Activated CD4-positive, alpha-beta memory T cell treated with anti-CD3 and anti-CD28 coated beads for 36 hours (primary cell): ENCODE measurements at places on chromosomes 7 and 10. TPM values are rescaled to one million over a fixed set of nuclear protein-coding genes. Genes with fewer than 3 reads are reported as not detected.
A peak's percentile ranks its signal among the peaks of the same experiment; 100 is the strongest.

DNA sequence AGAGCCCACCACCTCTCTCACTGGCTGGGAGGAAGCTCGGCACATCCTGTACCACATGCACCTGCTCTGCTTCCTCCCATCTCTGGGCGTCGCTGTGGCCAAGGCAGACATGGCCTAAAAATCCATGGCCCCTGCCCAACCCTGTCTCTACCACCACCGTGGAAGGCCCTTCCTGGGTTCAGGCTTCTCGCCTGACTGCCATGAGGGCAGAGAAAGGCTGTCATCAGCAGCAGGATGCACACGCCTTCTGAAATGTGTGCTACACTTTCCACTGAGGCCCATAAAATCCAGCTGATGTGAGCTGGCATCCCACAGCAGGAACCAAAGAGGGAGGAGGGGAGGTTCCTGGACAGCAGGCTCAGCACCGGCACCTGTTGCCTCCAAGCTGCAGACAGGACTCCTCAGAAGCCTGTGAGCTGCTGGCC is 93.4 kb downstream of the PTPRN2 start:
- DNase-seq: peak; percentile 33

- no peak for DNase-seq
Observed at GRCh38 chr10:31584098-31584631, 265.1 kb downstream of the ZEB1 start.

- no peak for DNase-seq
Observed at GRCh38 chr7:150417863-150418262, 32.6 kb upstream of the GIMAP8 start.

GRCh38 chr10:50614444-50615137 is 9.2 kb downstream of the SGMS1 start:
- DNase-seq: peak; percentile 25

DNA sequence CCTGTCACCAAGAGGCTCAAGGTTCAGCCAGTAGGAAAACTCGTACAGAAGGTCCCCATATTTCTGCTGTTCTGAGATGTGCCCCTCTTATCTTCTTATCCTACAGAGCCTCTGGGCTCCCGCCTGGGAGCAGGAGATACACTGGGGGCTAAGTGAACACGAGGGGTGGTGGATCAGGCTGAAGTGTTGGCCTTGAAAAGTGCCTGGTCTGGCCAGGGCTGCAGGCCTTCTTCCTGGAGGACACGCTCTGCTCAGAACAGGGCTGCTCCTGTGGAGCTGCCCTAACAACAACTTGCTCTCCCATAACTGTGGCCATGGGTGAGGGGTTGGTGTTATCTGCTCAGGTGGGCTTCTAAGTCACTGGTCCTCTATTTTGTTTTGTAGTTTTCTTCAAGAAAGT is 33.7 kb downstream of the C10orf120 start:
- no peak for DNase-seq

GRCh38 chr10:134247-135131 is 766 bp upstream of the ZMYND11 start:
- peak; percentile 46 for DNase-seq

- no peak for DNase-seq
Observed at GRCh38 chr10:124942317-124943169, 620 bp downstream of the ZRANB1 start.

- DNase-seq: no peak
Observed at GRCh38 chr7:135160858-135161653, 9.5 kb downstream of the CYREN start.

GRCh38 chr10:132294561-132295318 is 13.0 kb downstream of the STK32C start:
- no peak for DNase-seq

- no peak for DNase-seq
Observed at GRCh38 chr10:37488792-37489657, 363.6 kb downstream of the ANKRD30A start.

GRCh38 chr10:131082201-131082850 is 229.2 kb downstream of the TCERG1L start:
- DNase-seq: no peak

GRCh38 chr7:69966766-69967591 is 368.7 kb downstream of the AUTS2 start:
- no peak for DNase-seq

DNA sequence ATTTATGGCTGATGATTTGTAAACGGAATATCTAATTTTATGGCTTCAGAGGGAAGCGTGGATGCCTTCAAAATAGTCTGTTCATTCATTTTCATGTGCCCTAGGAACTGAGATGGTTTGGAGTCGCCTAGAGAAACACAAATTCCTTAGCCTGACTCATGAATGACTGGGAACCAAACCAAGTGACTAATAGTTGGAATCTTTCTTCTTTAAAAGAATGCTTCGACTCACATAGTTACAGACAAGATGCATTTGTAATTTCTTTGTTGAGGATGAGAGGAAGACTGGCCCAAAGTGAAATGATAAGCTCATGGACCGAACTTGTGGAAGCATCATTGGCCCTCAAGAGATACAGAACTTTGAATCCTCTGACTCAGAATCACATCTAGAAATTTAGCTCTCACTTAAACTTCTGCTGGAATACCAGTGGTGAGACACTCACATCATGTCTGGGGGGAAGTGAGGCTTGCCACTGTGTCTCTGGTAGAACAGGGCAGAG is 1107.2 kb downstream of the NRG3 start:
- DNase-seq: no peak

DNA sequence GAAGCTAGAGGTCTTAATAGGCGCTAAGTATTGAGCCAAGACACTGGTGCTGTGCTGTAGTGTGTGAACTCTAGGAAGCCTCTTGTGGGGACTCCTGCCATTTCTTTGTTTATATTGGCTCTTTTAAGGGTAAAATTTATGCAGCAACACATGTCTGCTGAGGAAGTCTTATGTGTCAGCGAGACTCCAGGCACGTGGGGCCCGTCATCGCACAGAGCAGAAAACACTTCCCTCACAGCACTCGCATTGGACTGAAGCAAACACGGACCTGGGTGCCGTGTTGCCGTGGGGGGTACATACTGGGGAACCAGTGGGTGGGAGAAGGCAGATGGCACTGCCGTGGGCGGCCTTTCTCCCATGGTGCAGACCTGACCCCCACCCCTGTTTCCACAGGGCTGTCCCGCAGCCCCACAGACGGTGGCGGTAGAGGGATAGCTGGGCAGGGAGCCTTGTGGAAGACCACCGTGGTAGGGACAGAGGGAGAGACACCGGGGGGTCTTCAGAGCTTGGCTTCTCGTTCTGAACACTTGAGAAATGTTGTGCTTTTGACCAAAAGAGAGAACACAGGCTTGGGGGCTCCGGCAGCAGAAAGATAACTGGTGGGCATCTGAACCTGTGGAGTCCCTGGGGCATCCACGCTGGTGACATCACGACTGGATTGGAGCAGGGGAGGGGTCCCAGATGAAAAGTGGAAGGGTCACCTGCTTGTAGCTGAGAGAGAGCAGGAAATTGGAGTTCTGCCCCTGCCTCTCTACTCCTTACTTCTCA is 284.7 kb upstream of the SHH start:
- DNase-seq: no peak

The CPEB3 gene
- 1.6 TPM for total RNA-seq

The EBLN1 gene
- total RNA-seq: not detected

The CYP3A4 gene
- not detected for total RNA-seq

The ARHGAP22 gene
- total RNA-seq: not detected

The SLC18A3 gene
- total RNA-seq: not detected

The AMZ1 gene
- 0.83 TPM for total RNA-seq

The LIPK gene
- total RNA-seq: not detected

The ZP3 gene
- total RNA-seq: 19.4 TPM

The WEE2 gene
- not detected for total RNA-seq

The INSYN2A gene
- total RNA-seq: not detected
